CD4-positive, alpha-beta T cell (primary cell): ENCODE measurements at places on chromosomes 12 and 14.
A peak's percentile ranks its signal among the peaks of the same experiment; 100 is the strongest.

DNA sequence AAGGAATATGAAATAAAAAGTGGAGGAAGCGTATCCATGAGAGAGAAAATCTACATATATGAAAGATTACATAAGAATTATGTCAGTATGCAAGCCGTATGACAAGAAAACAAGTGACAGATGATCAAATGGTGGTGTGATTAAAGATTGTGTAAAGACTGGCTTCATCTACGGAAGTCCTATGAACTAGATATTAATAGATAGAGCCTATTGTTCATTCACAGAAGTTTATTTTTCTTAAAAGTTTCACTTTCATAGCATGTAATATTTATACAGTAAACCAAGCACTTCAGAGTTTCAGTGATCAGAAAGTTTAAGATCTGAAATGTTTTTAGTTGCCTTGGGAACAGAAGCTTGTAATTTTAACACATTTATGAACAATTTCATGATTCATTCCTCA lies 84.5 kb downstream of the VRK1 start:
- no peak overlapping the region for H3K27ac ChIP-seq
- no peak overlapping the region for H3K4me3 ChIP-seq
- no peak for DNase-seq
- peaks cover 6% of the 10 kb centered on the region for H3K36me3 ChIP-seq
- no peaks in the 10 kb centered on the region for H3K4me1 ChIP-seq

DNA sequence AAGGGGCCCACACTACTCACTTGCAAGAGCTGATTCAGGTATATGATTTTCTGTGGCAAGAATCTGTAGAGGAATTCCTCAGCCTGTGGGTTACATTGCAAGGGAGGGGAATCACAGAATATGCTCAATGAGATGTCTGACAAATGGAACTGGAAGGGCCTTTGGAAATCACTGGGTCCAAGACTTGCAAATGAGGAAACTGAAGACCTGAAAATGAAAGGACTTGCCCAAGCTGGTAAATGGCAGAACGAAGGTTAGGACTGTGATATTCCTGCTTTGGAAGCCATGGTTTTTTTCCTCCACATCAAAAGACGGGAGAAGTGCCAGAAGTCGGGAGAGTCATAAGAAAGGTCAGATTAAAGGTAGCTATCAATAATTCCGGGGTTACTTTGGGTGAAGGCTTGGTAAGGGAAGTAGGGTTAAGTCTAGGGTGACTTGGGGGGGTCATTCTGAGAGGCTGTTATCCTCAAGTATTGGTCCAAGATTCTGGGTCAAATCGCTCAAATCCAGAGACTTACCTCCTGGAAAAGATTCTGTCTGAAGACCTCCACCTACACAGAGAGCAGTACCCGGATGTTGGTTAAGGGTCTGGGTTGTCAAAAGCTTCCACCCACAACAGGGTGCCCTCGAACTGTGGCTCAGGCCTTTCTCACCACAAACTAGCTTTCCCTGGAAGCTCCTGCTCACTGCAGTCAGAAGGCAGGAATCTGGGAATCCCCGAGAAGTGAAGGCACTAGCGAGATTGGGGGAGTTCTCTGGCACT lies 539 bp downstream of the PSME2 start:
- H3K36me3 ChIP-seq = peaks cover 56% of the 10 kb centered on the region
- H3K4me3 ChIP-seq = peak overlapping the region; percentile 93

DNA sequence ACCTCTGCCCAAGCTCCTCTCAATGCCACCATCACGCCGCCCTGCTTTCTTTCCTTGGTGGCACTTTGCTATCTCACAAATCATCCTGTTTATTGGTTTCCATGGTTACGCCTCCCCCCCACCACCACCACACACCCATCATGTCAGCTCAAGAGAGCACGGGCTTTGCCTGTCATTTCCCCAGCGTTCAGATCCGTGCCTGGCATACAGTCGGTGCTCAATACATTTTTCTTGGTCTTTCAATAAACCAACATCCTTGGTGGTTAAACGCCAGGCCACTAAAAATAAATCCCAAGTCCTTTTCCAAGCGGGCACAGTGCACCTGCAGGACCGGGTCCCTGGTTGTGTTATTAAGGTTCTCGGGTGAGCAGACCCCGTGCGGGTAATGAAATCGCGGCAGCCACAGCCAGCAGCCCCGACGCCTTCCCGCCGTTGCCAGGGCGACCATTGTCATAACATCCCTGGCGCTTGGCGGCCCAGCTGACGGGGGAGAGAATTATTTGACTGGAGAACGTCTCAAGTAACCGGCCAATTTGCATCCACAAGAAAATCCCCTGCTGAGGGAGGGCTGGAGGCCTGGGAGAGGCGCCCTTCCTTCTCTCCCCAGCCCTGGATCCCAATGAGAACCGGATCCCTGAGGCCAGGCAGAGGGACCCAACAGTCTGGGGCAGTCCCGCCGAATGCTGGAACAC lies 92.9 kb downstream of the KSR2 start:
- peaks cover 7% of the 10 kb centered on the region for H3K27me3 ChIP-seq
- H3K27ac ChIP-seq = peak overlapping the region; percentile 35
- peak; percentile 81 for DNase-seq
- peaks cover 16% of the 10 kb centered on the region for H3K4me1 ChIP-seq
- H3K36me3 ChIP-seq = no peaks in the 10 kb centered on the region
- no peak overlapping the region for H3K4me3 ChIP-seq

DNA sequence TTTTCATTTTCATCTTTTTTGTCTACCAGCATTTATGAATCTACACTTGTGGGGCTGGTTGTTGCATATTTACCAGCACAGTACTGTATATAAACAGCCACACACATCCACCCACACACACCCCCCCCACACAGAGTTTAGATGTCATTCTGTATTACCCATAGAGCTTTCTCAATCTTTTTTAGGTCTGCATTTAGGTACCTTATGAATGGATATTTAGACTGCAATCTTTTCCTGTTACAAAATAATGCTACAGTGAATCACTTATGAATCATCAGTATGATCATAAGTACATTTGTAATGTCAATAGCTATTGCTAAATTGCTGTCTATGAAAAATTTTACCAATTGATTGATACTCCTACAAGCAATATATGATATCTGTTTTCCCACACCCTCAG lies 67.3 kb upstream of the STK38L start:
- no peaks in the 10 kb centered on the region for H3K36me3 ChIP-seq
- no peak for DNase-seq
- H3K4me1 ChIP-seq = no peaks in the 10 kb centered on the region
- no peaks in the 10 kb centered on the region for H3K27me3 ChIP-seq

DNA sequence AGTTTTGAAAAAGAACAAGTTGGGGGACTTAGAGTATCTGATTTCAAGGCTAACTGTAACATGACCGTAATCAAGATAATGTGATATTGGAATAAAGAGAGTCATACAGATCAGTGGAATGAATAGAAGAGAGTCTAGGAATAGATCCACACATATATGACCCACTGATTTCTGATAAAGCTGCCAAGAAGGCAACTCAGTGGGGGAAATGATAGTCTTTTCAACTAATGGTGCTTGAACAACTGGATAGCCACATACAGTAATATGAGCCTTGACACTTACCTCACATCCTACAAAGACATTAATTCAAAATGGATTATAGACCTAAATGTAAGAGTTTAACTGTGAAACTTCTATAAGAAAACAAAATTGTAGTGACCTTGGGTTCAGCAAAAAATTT lies 3.8 kb downstream of the PRKCH start:
- H3K4me3 ChIP-seq = peak overlapping the region; percentile 95
- H3K27me3 ChIP-seq = no peaks in the 10 kb centered on the region
- no peak for DNase-seq
- H3K4me1 ChIP-seq = peaks cover 41% of the 10 kb centered on the region
- peak overlapping the region; percentile 44 for H3K27ac ChIP-seq
- no peaks in the 10 kb centered on the region for H3K36me3 ChIP-seq

- H3K4me3 ChIP-seq = no peak overlapping the region
- H3K27ac ChIP-seq = no peak overlapping the region
- H3K27me3 ChIP-seq = no peaks in the 10 kb centered on the region
- peak; percentile 65 for DNase-seq
Measured at GRCh38 chr12:109518820-109519665, 41.6 kb downstream of the UBE3B start.

- H3K4me1 ChIP-seq = no peaks in the 10 kb centered on the region
- H3K4me3 ChIP-seq = no peak overlapping the region
- DNase-seq = no peak
- H3K27me3 ChIP-seq = no peaks in the 10 kb centered on the region
- no peak overlapping the region for H3K27ac ChIP-seq
Measured at GRCh38 chr12:76329159-76329558, 19.1 kb downstream of the BBS10 start.

GRCh38 chr14:93108105-93108504 lies 7.6 kb downstream of the ITPK1 start:
- peaks cover 40% of the 10 kb centered on the region for H3K4me1 ChIP-seq
- no peak overlapping the region for H3K27ac ChIP-seq
- no peaks in the 10 kb centered on the region for H3K27me3 ChIP-seq
- no peak for DNase-seq
- H3K4me3 ChIP-seq = no peak overlapping the region

DNA sequence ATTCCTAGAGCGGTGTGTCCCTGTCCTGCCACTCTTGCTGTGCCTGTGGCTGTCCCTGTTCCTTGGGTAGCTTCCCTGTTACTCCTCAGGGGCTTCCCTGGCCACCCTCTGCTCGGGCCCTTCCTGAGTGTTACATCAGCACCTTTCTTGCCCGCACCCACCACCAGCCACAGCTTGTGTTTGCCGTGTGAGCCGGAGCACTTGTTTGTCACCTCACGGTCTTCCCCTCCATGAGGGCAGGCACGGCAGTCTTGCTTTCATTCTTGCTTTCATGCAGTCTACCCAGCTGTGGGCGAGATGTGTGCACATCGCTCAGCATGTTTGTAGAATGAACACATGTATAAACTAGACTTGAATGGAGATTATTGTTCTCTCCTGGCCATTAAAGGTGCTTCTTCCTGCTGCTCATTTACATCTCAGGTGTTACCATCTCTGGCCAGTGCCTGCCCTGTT lies 42.0 kb downstream of the TRAF3 start:
- peaks cover 54% of the 10 kb centered on the region for H3K4me1 ChIP-seq
- H3K27me3 ChIP-seq = no peaks in the 10 kb centered on the region
- peak; percentile 44 for DNase-seq
- H3K4me3 ChIP-seq = peak overlapping the region; percentile 6

DNA sequence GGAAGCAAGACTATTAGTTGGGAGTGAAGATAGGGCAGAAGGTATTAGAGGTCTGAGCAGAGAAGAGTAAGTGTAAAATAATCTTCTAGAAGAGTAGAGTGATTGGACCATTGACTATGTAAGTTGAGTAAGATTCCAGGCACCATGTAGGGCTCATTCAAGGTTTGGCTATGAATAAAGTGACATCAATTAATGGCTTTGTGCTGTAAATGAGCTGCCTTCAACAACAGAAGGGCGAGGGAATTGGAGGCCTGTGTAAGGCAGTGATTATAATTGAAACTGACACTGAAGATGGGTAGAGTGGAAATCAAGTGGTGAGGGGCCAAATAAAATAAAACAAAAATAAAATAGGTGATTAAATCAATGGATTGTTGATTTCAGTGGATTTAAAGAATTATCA lies 26.4 kb downstream of the PTPRQ start:
- no peak overlapping the region for H3K27ac ChIP-seq
- H3K36me3 ChIP-seq = no peaks in the 10 kb centered on the region
- no peak for DNase-seq
- H3K4me1 ChIP-seq = no peaks in the 10 kb centered on the region
- H3K27me3 ChIP-seq = no peaks in the 10 kb centered on the region

- no peak overlapping the region for H3K4me3 ChIP-seq
- no peaks in the 10 kb centered on the region for H3K36me3 ChIP-seq
- H3K27ac ChIP-seq = no peak overlapping the region
- no peaks in the 10 kb centered on the region for H3K27me3 ChIP-seq
- no peak for DNase-seq
Measured at GRCh38 chr12:45077251-45077650, 26.4 kb upstream of the DBX2 start.

- no peaks in the 10 kb centered on the region for H3K4me1 ChIP-seq
- no peaks in the 10 kb centered on the region for H3K36me3 ChIP-seq
- no peak overlapping the region for H3K27ac ChIP-seq
- no peak overlapping the region for H3K4me3 ChIP-seq
Measured at GRCh38 chr12:118436002-118436730, 59.8 kb downstream of the SUDS3 start.

GRCh38 chr14:24938593-24938992 lies 111.4 kb downstream of the STXBP6 start:
- no peaks in the 10 kb centered on the region for H3K27me3 ChIP-seq
- H3K36me3 ChIP-seq = no peaks in the 10 kb centered on the region
- no peak overlapping the region for H3K27ac ChIP-seq
- H3K4me3 ChIP-seq = no peak overlapping the region
- H3K4me1 ChIP-seq = no peaks in the 10 kb centered on the region

GRCh38 chr12:117699575-117699974 lies 269.2 kb downstream of the KSR2 start:
- no peak overlapping the region for H3K27ac ChIP-seq
- H3K27me3 ChIP-seq = no peaks in the 10 kb centered on the region
- DNase-seq = no peak
- no peak overlapping the region for H3K4me3 ChIP-seq

DNA sequence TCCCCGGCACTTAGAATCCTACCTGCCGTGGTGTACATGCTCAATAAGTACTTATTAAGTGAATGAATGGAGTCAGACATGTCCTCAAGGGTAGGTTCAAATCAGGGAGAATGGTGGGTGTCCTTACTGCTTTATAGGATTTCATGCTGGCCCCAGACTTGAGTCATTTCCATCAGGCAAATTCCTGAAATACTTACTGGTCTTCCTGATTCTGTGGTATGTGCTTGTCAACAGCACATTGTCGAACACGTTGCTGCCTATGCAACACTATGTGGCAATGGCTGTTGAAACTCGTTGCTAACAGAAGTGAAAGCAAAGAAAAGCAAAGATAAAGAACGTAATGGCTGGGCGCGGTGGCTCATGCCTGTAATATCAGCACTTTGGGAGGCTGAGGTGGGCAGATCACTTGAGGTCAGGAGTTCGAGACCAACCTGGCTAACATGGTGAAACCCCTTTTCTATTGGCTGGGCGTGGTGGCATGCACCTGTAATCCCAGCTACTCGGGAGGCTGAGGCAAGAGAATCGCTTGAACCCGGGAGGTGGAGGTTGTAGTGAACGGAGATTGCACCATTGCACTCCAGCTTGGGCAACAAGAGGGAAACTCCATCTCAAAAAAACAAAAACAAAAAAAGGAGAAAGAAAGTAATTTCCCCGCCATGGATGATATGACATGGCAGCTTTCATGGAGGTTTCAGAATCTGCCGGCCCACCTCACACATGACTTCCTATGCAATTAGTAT lies 214.9 kb downstream of the ZFP36L1 start:
- no peaks in the 10 kb centered on the region for H3K36me3 ChIP-seq
- no peak overlapping the region for H3K4me3 ChIP-seq
- no peaks in the 10 kb centered on the region for H3K27me3 ChIP-seq
- H3K27ac ChIP-seq = no peak overlapping the region

GRCh38 chr12:106154751-106155273 lies 16.1 kb upstream of the NUAK1 start:
- no peak overlapping the region for H3K27ac ChIP-seq
- no peaks in the 10 kb centered on the region for H3K4me1 ChIP-seq
- no peak overlapping the region for H3K4me3 ChIP-seq

DNA sequence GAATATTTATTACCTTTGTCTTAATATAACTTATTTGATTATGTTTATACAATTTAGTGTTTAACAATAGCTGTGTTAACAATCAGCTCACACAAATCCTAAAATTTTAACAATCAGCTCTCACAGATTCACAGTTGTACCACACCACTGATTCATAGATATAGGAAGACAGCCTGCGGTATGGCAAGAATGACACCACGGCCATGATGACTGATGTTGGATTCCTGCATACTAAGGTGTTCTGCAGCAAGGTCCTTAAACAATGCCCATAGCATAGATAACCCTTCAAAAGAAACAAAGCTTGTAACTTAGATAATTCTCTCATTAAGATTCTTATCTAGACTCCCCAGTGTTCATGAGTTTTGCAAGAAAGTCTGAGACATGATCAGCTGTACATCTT lies 3.9 kb upstream of the PYROXD1 start:
- H3K27ac ChIP-seq = no peak overlapping the region
- no peaks in the 10 kb centered on the region for H3K27me3 ChIP-seq
- H3K36me3 ChIP-seq = no peaks in the 10 kb centered on the region
- peaks cover 2% of the 10 kb centered on the region for H3K4me1 ChIP-seq
- no peak for DNase-seq
